Colonic mucosa (tissue), 4 donors: ENCODE measurements at places on chromosomes 7 and 10.

DNA sequence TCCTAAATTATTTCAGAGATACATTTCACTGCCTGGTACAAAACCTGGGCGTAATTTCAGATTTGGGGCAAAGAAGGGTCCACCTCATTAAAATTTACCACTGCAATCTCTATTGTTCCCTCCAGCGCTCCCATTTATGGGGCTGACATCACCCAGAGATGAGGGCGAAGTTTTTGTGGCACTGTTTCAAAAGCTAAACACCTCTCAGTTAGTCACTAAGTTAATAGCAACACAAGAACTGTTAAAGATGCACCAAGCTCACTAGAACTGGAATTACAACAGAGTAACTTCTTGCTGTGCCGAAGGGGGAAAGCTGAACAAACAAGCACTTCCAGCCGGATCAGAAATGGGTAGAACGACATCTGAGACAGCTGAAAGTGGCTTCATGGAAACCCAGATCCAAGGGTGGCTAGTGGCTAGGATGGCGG lies 179.4 kb downstream of the GATA3 start:
- no peak for DNase-seq

DNA sequence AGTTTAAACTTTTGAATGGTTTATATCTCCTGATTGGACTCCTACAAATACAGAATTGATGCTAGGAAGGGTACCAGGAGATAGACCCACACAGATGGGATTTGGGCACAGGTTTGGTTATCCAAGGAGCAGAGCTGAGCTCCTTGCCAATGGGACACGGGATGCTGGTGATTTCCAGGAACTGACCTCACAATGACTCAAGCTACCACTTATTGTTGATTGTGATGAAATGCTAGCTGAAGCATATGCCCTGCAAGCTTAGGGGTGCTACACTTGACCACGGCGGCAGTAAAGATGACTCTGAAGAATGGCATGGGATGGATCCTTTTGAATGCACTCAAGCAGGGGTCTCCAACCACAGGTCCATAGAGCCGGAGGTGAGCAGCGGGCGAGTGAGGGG lies 45.5 kb upstream of the VKORC1L1 start:
- no peak for DNase-seq

DNA sequence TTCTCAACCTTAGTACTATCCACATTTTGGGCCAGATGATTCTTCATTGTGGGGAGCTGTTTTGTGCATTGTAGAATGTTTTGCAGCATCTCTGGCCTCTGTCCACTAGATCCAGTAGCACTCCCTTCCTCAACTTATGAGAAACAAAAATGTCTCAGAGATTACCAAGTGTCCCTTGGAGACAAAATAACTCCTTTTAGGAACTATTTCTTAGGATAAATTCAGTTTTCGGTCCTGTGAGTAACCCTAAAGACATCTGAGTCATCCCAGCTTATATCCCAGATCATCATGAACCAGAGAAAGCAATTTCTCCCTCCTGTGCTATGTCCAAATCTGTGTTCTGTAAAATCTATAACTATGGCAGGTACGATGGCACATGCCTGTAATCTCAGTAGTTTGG lies 266.6 kb upstream of the PHYHIPL start:
- DNase-seq, result no peak

DNA sequence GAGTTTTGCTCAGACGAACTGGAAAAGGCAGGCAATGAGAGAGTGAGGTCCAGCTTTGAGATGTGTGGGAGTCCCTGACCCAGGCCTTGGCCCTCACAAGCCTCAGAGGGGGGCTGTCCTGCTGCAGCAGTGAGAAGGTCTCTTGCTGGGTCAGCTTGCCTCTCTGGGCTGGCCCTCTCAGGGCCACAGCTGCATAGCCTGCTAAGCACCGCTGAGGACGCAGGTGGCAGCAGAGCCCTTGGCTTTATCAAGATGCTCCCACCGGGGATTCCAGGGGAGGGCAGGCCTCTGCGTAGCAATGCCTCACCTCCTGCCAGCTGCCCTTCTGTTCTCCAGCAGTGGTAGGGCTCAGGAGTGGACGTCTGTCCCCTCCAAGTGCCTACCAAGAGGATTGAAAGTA lies 128.7 kb downstream of the COBL start:
- no peak for DNase-seq

- no peak for DNase-seq
Observed at GRCh38 chr10:76111986-76112825, 680.8 kb downstream of the LRMDA start.

GRCh38 chr7:38284553-38284952 lies 11.1 kb upstream of the TARP start:
- no peak for DNase-seq

DNA sequence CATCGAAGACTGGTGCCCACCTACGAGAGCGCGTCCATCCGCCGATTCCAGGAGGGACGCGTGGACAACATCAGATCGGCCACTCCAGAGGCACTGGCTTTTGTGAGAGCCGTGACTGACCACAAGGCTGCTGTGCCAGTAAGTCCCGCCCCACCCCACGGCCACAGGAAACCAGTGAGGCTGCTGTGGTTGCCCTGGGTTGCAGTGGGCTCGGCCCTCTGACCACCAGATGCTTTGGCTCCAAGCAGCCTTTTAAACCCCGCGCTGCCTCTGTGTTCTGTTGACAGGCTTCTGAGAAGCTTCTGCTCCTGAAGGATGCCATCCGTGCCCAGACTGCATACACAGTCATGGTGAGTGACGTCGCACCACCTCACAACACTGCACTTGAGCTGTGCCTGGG lies 24.4 kb upstream of the C10orf53 start:
- no peak for DNase-seq

DNA sequence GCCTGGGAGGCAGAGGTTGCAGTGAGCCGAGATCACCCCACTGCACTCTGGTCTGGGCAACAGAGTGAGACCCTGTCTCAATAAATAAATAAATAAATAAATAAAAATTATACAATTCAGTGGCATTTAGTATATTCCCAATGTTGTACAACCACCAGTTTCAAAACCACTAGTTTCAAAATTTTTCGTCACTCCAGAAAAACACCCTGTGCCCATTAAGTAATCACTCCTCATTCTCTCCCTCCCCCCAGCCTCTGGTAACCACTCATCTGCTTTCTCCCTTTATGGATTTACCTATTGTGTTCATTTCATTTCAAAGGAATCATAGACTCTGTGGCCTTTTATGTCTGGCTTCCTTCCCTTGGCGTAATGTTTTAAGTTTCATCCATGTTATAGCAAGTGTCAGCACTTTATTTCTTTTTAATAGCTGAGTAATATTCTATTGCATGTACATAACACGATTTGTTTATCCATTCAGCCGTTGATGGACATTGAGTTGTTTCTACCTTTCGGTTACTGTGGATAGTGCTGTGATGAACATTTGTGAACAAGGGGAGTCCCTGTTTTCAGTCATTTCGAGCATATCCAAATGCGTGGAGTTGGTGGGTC lies 29.4 kb upstream of the GOLGA7B start:
- no peak for DNase-seq

- DNase-seq, result no peak
Observed at GRCh38 chr7:78939669-78940068, 513.8 kb downstream of the MAGI2 start.

- DNase-seq, result no peak
Observed at GRCh38 chr7:101996131-101996691, 178.8 kb downstream of the CUX1 start.

DNA sequence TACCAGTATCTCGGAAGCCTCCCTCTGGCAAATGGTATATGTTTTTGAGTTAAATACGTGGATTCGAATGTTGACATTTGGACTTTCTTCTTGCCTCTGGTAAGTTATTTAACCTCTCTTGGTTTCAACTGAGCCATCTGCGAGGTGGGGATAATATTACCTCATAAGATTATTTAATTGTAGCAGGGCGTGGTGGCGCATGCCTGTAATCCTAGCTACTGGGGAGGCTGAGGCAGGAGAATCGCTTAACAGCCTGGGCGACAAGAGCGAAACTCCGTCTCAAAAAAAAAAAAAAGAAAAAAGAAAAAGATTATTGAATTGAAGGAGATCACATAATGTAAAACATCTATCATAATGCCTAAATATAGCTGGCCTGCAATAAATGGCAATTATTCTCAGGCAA lies 396 bp upstream of the TAF5 start:
- DNase-seq, result peak; percentile 23

DNA sequence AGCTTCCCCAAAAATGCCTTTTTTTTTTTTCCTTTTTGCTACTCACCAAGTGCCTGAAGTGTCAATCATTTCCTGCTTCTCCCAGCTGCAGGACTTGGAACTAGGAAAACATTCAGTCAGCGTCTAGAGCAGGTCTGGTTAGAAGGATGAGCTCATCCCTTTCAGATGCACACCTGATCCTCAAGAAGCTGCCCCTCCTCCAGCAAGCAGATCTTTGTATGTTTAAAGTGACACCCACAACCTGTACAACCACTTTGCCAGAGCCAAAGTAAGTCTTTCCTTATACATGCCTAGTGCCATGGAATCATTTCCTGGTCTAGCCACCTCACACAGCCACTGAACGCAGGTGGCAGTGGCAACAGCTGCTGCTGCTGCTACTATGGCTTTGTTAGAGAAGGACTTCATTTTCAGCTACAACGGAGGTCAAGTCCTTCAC lies 10.4 kb upstream of the USP54 start:
- peak; percentile 88 for DNase-seq

- peak; percentile 57 for DNase-seq
Observed at GRCh38 chr7:29105752-29106668, 40.3 kb downstream of the CPVL start.

DNA sequence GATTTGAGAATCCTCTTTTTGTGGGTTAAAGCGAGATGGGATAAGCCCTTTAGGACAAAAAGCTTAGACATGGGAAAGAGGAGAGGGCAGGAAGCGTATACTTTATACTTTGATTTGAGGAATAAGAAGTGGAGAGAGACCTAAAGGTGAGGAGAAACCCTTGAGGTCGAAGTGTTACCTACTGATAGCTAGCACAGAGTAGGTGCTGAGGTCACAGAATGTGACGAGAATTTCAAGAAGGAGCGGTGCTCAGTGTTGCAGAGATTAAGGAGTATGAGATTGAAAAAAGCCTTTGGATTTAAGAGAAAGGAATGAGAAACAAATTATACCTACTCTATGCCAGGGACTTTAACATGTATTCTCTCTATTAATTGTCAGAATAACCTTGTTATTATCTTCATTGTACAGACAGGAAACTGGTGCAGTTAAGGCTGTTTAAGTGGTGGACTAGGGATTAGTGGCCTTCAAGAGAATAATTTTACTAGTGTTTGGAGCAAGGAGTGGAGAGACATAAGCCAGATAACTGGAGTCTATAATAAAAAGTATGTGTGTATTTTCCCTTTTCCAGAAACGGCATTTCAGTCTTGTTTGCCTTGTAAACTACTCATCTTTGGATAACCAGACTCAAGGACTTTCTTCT lies 8.8 kb downstream of the CAPZA2 start:
- no peak for DNase-seq

- no peak for DNase-seq
Observed at GRCh38 chr7:6092953-6093354, 61.8 kb downstream of the ANKRD61 start.

- DNase-seq, result no peak
Observed at GRCh38 chr7:36279926-36280315, 109.7 kb upstream of the ANLN start.

DNA sequence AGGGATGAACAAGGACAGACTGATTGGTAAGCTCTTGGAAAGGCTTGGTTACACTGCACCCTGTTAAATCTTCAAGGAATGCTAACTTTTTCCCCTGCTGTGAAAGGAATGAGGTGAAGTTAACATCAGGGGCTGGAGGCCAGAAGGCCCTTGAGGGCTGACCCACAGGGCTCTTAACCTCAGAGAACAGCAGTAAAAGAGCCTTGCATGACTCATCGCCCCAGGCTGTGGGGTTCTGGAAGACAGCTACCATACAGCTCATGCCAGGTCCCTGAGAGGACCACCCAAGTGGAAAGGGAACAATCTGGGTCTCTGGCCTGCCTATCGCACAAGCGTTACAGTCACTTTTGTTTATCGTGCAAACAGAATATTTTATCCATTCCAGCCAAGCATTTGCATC lies 54.4 kb downstream of the CYP2C9 start:
- DNase-seq, result no peak

GRCh38 chr7:83824214-83824613 lies 175.3 kb upstream of the SEMA3E start:
- no peak for DNase-seq

DNA sequence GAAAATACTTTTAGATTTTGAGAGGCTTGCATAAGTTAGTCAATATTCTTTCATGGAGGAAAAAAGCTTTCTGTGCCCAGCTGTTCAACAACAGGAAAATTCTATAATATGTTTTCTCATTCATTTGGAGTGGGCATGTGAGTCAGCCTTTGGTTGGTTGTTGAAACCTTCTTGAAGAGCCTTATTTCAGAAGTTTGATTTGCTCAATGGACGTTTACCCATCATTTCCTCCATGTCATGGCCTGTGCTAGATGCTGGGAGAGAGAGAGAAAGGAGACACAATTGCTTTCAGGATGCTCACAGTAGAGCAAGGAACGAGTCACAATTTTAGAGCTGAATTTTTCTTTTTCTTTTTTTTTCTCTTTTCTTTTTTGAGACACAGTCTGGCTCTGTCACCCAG lies 181.7 kb downstream of the PRKCQ start:
- DNase-seq, result no peak

DNA sequence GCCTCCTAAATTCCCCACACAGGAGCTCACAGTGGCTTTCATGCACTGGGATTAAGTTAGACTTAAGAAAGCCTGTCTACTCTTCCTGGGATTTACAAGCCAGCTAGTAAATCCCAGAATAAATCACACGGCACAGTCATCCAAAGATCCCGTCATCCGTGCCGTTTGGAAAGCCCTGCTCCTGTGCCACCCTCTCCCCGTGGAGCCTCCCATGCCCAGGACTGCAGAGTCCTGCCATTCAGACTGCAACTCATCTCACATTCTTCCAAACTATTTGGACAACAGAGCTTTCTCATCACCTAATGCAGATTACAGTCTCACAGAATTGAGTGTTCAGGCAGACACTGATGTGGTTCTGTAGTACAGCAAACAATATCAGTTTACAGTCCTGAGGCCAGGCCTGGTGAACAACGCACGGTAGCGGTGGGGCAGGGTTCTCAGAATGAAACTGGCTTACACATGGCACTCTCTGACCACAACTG lies 166.5 kb downstream of the EGFR start:
- no peak for DNase-seq

GRCh38 chr10:24425151-24425550 lies 216.2 kb downstream of the KIAA1217 start:
- no peak for DNase-seq

- DNase-seq, result no peak
Observed at GRCh38 chr10:91944880-91945630, 21.5 kb downstream of the BTAF1 start.
